G401 (cell line): ENCODE measurements at places on chromosomes 16 and 17.

DNA sequence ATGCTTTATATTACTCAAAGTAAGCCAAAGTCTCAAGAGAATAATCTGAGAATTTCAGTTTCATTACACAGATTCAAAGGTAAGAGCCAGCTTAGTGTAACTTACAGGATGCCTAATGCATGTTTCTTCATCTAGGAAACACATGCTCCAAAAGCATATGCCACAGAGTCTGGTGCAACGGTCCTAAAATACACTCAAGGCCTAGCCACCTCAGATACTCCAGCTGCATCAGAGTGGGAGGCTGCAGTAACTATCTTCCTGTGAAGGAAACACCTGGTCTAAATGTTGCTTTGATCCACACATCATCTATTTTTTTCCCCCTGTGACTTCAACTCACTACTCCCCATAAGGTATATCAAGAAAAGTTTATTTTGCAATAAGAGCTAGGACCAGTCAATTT is 51.6 kb upstream of the CORO6 start:
- no peak for DNase-seq

DNA sequence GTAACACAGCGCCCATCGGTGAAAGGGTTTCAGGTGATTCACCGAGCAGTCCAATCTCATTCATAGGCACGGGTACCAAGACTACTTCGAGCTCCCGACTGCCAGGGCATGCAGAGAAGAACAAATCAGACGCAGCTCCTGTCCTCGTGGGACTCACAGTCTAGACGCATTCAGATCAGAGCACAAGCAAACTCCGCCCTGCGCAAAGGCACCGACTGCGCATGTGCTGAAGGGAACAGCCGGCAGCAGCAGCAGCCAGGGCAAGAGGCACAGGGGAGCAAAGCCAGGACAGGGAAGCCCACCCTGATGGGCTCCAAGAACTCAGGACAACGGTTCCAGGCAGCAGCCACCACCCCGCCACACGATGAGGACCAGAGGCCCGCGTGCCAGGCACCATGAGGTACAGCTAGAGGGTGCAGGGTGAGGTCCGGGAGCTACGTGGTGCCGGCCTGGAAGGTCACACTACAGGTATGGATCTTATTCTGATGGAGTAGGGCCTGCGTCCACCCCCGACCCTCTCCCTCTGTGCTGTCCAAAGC is 315.7 kb downstream of the FOXL1 start:
- DNase-seq = no peak

- peak; percentile 35 for DNase-seq
Measured at GRCh38 chr16:25256695-25257469, 763 bp downstream of the ZKSCAN2 start.

DNA sequence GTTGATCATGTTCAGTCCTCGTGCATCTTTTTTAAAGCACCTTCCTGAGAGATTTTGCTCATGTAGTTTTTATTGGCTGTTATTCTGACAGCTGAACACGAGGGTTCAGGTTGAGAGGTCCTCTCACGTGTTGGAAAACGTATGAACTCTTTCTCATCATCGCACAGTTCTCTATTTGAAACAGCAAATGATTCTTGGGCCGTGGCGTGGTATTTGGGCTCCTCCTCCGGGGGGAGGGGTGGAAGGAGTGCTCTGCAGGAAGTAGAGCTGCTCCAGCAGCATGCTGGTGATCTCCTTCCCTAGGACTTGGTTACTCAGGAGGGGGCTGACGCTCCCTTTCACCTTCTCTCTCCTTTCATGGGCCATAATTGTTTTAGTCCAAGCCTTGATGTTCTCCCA is 70.4 kb downstream of the KSR1 start:
- no peak for DNase-seq

- no peak for DNase-seq
Measured at GRCh38 chr17:43151880-43152456, 19.0 kb upstream of the NBR1 start.

DNA sequence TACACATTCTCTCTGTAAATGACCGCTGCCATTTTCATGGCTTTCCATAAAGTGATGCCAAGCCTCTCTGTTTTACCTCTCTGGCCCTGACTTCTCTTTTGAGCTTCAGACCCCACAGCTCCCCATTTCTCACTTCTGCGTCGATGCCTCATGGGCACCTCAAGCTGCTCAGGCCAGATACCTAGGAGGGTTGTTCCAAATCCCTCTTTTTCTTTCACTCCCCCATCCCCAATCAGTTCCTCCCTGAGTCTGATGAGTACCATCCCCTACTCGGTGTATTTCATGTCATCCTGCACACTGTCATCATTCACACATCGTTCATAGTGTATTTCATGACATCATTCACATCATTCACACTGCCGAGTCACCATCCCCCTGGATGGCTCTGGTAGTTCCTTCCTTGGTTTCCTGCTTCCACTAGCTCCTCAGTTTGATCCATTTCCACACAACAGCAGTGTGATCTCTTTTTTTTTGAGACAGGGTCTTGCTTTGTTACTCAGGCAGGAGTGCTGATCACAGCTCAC is 43.1 kb downstream of the NTN1 start:
- DNase-seq = no peak

DNA sequence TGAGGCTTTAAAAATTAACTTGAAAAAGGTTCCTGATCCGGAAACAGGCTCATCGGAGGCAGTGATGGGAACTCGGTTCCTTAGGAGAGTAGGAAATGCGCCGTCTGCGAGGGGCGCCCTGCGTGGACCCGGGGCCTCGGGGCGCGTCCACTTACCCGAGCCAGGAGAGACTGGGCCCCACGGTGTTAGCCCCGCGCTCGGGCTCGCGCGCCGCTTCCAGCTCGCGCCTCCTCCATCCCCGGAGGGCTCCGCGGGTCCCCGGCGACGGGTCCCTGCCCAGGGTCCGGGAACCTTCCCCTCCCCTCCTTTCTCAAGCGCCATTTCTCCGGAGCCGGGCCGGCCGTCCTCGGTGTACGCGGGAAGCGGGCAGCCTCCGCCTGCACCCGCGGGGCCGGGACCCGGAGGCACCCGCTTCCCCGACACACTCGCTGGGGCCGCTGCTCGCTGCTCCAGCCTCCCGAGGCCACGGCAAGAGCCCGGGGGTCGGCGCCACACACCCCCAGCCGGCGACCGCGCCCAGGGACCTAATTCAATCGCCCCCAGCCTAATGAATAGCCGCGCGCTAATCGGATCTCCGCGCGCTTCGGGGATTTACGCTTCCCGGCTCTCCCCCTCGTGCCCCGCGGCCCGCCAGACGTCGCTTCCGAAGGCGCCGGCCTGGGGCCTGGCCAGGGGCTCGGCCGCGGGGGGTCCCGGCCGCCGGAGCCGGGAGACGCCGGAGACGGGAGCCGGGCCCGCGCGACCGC is 2.2 kb upstream of the BAHCC1 start:
- DNase-seq = no peak

GRCh38 chr17:9436630-9437029 is 139.0 kb downstream of the STX8 start:
- DNase-seq = no peak

DNA sequence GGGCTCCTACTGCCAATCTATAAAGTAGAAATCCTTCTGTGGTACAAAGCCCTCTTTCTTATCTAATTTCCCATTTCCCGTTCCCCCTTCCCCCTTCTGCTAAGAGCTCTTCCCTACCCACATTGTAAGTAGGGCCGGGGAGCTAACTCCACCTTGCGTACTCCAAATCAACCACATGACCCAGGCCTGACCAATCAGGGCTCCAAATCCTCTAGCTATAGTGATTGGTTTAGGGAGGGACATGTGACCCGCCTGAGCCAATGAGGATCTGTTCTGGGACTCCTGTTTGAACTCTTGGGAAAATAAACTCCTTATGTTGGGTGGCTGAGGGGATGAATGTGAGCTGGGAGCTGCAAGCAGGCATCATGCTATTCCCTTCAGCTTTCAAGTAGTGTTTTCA is 40.9 kb upstream of the MEOX1 start:
- DNase-seq = no peak

DNA sequence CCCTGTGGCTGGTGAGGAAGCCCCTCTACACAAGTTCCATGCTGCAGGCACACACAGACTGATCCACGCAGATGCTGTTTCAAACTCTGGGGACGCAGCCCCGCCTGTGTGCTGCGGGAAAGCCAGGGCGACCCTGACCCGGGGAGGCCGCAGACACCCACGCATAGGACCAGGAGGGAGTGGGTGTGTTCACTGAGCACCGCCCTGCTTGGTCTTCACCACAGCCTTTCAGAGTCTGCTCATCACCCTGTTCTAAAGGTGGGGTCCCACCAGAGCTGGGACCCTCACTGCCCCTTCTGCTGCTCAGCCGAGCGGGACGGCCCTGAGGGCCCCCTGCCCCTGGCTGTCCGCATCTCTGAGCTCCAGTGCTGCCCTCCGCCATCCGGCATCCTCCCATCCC is 7.5 kb downstream of the TSPAN10 start:
- no peak for DNase-seq

DNA sequence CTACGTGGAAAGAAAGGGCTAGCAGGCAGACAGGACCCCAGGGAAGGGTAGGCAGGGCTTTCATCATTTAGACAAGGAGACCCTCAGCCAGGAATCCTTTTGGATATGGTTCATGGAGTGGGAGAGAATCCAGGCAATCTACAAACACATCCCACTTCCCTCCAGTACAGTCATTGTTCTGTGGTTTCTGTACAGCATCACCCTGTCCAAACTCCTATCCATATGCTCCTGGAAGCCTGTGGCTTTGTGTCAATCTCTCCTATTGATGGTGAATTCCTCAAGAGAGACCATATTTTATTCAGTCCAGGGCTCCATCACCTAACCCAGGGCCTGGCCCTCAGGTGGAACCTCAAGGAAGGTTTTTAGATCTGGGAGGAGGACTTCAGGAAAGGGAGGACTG is 99.2 kb downstream of the SPACA3 start:
- DNase-seq = no peak
